Fibroblast of upper back skin (primary cell): ENCODE measurements at places on chromosomes 12 and 14.
A peak's percentile ranks its signal among the peaks of the same experiment; 100 is the strongest.

DNA sequence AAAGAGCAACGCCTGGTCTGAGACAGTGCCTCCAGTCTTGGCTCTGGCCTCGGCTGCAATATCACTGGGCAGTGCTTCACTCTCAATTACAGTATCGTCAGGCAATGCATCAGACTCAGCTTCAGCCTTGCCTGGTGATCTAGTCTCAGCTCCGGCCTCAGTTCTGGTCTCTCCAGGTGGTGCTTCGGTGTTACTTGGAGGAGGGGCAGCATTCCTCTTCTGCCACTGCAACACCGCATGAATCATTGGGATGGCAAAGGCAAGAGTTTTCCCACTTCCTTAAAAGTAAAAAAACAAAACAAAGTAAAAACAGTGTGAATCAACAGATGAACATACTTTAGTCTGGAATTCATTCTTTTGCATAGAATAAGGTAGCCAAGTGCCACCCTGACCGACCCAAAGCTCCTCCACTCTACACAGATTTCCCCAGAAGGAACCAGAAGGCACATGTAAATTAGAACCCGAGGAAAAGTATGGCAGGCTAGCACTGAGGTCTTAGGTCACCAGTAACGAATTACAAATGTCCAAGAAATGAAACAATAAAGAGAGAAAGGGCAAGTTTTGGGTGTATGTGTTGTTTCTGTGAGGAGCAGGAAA lies 18.6 kb downstream of the DDX24 start:
- DNase-seq, result peak; percentile 61

GRCh38 chr14:99990268-99991170 lies 74.7 kb upstream of the EVL start:
- DNase-seq, result no peak

DNA sequence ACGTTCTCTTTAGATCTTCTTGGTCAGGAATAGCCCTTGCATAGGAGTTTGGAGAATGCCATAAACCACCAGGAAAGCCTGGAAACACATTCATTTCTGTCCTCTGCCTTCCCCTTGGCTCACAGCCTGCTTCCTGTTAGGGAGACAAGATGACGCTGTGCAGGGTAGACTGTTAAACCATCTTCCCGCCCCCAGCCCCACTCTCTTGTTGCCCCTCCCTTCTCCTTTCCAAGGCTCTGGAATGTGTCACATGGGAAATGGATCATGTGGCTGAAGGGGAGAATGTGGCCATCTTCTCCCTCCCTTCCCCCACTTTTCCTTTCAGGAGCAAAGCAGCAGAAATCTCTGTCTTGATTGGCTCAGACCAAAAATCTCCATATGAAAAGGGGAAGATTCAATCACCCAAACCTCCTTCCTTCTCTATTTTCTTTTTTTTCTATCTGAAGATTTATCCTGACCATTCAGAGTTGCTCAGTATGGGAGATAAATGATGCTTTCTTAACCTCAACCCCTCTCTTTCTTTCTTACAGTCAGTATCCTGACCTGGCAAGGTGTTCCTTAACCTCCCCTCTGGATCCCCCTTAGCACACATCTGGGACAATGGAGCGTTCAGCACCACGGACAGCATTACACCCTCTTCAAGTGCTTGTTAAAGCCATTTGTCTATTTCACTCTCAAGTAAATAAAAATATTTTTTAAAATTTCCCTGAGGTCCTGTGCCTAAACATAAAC lies 11.4 kb downstream of the GPR19 start:
- DNase-seq, result peak; percentile 52

DNA sequence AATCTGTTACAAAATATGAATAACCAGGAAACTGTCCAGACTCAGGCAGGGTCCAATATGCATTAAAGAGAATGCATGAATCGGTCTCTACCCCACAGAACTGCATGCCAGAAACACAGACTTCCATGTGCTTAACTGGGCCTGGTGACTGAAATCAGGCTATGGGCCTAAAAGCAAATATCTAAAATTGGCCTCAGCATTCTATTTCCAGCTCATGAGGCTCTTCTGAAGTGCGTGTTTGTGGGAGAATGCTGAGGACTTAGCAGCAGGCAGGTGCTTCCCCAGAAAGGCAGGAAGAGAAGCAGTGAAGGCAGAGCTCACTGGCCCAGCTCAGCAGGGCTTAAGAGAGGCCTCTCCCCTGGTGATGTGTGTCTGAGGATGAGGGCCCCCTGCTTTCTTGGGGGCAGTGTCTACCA lies 48.5 kb downstream of the ADGRD1 start:
- no peak for DNase-seq

- no peak for DNase-seq
Measured at GRCh38 chr14:104107101-104107581, 21.6 kb downstream of the ASPG start.

GRCh38 chr12:26226122-26226521 lies 30.7 kb downstream of the SSPN start:
- DNase-seq, result no peak

DNA sequence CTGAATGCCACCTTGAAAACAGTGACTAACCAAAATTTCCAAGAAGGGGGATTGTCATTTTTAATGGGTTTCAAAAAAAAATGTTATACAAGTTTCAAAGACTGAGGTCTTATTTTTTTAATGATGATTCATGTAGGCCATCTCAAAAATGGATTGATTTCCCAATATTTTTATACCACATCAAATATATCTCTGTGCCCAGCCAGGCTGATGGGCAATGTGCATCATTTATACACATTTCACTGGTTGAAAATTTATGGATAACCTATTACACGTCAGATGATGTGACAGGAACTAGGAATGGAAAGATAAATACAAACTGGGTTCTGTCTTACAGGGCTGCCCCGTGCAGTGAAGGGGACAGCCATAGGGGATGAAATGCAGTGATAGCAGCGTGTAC lies 112.7 kb upstream of the TMPO start:
- DNase-seq, result no peak

GRCh38 chr12:54459355-54459754 lies 14.0 kb downstream of the GTSF1 start:
- no peak for DNase-seq

- no peak for DNase-seq
Measured at GRCh38 chr14:57319636-57320192, 50.9 kb downstream of the AP5M1 start.

- DNase-seq, result peak; percentile 78
Measured at GRCh38 chr14:71362920-71363584, 455.8 kb downstream of the PCNX1 start.
